NK-92 treated with Interleukin-12 subunit alpha and Interleukin-12 subunit beta, amount 100 ng/mL, for 24 hours (cell line): ENCODE measurements at places on chromosomes 2 and 18.

DNA sequence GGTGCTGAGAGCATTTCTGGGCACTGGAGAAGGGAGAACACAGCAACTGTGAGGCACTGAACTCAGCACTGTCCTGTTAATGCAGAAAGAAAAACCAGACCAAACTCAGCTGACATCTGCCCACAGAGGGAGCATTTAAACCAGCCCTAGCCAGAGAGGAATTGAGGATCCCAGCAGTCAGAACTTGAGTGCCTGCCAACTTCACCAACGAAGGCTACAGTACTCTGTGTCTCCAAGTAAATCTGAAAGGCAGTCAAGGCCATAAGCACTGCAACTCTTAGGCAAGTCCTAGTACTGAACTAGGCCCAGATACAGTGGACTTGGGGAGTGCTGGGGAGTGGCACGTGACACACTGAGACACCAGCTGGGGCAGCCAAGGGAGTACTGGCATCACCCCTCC, 176.2 kb upstream of the ZC3H15 start:
- no peak for DNase-seq

GRCh38 chr2:39563572-39563971, 102.1 kb upstream of the TMEM178A start:
- DNase-seq, result no peak

DNA sequence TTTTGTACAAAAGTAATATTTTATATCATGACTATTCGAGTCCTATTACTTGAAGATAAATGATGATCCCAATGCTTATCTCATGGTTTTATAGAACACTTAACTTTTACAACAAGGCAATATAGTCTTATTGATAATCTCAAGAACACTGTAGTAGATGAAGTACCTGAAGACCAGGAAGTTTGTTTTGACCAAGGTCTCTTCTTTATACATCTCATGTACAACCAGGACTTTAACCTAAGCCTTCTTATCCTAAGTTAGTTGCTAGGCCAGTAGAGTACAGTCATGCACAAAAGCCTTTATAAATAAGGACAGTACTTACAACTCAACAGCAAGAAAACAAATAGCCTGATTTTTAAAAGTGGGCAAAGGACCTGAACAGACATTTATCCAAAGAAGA, 147.7 kb upstream of the NOSTRIN start:
- no peak for DNase-seq

DNA sequence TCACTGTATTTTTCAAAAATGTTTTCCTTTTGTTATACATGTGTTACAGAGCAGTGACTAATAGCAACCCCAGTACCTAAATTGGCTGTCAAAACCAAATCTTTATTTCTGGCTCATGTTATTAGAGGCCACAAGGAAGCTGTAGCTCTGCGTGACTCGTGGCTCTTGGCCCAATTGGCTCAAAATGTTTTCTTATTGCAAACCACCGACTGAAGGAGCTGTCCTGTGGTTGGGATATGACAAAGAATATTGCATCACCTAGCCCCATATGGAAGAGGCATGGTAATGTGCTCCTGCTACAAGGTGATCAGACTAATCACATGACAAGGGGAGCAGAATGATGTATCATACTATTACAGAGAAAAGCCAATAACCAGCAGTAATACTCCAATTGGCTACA, 1058.5 kb downstream of the CBLN2 start:
- no peak for DNase-seq

GRCh38 chr2:33412920-33413319, 63.5 kb upstream of the RASGRP3 start:
- DNase-seq, result no peak

- DNase-seq, result no peak
Observed at GRCh38 chr2:74198023-74198460, 373 bp upstream of the MTHFD2 start.

- DNase-seq, result no peak
Observed at GRCh38 chr2:106122157-106122556, 71.9 kb downstream of the UXS1 start.

GRCh38 chr2:228875152-228875900, 395.8 kb downstream of the PID1 start:
- DNase-seq, result no peak

DNA sequence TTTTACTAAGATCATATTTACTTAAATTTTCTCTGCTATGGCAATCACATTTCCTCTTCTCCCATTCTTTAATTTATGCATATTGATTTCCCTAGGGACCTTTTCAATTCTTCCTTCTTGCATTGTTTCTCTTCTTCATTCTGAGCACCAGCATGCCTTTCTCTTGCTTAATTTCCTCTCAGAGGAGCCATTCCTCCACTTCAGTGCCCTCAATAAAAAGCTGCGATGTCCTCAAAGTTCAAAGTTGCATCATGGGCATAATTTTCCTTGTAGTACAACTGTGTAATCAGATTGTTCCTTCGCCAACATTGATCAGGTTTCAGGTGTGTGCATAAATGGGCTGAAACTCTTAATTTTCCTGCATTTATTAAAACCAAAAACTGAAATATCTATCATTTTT, 21.8 kb upstream of the CD226 start:
- DNase-seq, result no peak

DNA sequence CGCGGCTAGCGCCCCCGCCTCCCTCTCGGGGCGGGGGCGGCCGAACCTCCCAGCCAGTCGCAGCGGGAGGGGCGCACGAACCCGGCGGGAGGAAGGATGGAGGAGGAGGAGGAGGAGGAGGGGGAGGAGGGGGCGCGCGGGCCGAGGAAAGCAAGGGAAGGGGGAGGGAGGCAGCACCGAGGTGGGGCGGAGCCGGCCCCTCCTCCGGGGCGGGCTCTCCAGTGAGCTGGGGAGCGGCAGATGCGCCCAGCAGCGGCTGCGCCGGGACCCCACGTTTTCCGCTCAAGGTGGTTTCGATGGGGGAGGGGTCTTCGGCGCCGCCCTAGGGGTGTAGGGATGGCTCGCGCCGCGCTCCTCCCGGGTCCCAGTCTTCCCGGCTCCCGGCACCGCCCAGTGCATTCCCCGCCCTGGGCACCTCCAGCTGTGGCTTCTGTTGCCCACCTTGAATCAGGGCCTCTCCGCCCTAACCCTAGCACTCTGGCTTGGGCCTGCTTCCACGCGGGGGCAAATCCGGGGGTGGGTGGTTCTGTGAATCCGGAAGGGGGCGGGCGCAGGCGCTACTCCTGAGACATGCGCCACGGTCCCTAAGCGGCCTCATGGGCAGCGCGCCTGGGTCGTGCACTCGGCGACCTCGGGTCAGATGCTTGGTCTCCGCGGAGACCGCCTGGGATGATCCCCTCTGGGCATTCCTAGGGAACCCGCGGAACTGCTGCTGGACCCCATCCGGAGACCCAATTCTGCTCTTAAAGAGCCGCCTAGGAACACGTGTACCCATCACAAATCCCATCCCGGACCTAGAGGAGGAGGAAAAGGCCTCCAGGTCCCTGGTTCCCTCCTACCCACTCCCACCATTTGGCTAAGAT, at the start of gene FBXO41:
Gene FBXO41 (minus strand): TSS at position 183 of the 863 bp plus-strand sequence. CDS start 14,848 bp downstream, outside the sequence.
- peak; percentile 92 for DNase-seq

- DNase-seq, result no peak
Observed at GRCh38 chr2:173684896-173685459, 280.2 kb downstream of the SP3 start.

- DNase-seq, result no peak
Observed at GRCh38 chr2:148524519-148524919, 120.0 kb upstream of the EPC2 start.

GRCh38 chr18:9417073-9417851, 58.1 kb upstream of the RALBP1 start:
- no peak for DNase-seq

- no peak for DNase-seq
Observed at GRCh38 chr2:196718419-196719109, 79.0 kb downstream of the CCDC150 start.

- no peak for DNase-seq
Observed at GRCh38 chr2:239942871-239943311, 82.3 kb downstream of the NDUFA10 start.
